ENCODE measurements at places on chromosomes 5 and 9.
A peak's percentile ranks its signal among the peaks of the same experiment; 100 is the strongest.

DNA sequence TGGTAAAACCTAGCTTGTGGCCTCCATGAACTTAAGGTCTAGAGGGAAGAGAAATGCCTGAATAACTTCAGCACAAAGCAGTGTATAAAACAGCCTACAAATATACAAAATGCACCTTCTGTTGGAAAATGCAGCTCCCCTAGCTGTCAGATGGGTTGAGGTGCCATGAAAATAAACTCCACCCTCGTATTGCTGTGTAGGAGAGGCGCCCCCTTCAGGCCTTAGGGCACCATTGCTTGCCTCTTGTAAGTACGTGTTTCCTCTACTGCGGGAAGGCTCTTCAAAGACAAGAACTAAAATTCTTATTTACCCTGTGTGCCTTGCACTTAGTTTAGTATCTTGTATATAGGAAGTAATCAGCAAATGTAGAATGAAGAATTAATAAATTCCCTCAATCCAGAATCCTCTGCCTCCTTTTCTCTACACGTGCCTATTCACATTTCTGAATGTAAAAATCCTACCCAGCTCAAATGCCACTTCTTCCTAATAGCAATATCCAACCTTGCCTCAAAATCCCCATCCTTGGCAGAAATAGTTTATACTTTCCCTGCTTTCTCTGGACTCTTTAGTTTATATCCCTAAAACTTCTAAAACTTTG is 393.7 kb upstream of the PDE4D start:
- peak; percentile 82 for DNase-seq

DNA sequence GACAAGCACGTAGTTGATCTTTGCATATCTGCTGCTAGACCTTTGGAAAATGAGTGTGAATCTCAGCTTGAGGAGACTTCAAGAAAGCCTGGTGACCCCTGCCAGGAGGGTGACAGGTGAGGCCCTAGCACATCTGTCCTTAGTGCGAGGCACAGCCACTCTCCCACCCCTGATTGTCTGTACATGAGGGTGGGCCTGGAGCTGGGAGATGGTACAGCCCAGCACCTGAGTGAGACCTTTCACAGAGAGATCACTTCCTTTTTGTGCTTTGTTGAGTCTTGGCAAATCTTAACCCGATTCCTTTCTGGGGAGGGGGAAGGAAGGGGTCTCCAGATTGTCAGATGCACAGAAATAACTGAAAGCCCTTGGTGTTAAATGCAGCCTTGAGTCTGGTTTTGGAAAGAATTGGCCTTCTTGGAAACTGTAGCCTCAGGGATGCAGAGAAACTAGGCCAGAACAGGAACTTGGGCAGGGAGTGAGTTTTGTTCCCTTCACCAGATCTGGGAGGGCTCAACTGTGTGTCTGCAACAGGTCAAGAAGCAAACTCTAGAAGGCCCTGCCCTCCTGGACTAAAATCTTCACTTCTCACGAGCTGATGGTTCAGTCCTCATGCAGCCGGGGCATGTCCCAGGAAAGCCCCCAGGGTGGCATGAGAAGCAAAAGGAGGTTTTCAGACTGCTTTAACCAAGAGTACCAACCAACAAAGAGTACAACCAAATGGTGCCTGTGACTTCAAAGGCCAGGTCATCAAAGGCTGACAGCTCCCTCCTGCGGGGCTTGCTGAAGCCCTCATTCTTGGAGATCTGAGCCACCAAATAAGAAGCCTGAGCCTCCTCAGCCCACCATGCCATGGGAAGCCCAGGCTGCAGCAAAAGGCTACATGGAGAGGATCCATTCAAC is 20.8 kb upstream of the SEMA4D start:
- DNase-seq = no peak

DNA sequence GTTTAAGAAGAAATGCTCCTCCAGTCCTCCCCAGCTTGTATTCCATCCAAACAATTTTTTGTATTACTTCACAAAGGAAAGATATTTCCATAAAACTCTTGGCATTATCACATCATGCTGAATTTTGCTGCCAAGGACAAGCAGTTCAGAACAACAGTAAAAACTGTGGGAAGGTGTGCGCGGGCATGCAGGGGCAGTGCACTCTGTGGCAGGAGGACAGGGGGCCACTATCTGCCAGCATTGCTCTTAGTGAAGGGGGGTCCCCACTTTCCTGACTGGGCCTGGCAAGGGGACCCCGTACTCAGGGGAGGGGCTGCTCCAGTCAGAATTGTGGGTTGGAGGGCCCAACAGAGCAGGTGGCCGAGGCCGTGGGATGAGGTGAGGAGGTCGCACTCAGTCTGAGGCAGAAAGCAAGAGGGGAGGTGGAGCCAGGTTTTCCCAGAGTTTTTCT is 32.8 kb downstream of the ANGPTL2 start:
- no peak for DNase-seq

DNA sequence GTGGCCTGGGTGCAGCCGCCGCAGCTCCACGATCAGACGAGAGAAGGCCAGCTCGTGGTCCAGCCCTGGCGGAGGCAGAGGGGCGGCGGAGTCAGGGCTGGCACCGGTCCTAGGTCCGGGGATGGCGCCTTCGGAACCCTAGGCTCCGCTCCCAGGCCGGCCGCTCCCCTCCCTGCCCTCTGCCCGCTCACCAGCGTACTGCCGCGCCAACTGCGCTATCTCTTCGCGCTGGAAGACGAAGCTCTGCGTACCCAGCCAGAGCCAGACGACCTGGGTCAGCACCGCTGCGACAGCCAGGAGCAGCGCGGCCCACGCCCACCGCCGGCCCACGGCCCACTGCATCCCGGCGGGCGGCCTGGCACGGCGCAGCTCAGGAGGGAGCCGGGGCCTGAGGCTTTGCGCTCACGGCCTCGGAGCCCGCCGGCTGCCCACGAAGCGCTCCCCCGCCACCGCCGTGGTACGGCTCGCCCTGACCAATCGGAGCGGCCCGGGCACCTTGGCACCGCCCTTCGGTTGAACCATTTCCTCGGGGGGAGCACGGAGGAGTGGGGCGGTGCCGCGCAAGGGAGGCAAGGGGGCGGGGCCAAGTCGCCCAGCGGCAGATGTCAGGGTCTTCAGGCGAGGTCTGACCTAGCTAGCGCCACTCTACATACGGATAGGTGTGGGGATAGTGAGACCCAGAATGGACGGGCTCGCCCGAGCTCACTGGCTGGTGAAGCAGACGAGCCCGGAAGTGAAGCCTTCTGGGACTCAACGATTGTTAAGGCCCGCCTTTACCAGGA is at the start of gene SIGMAR1:
SIGMAR1 (minus strand) TSS at position 432 of the 782 bp plus-strand sequence; CDS start at position 342, 90 bp downstream.
- peak; percentile 96 for DNase-seq

DNA sequence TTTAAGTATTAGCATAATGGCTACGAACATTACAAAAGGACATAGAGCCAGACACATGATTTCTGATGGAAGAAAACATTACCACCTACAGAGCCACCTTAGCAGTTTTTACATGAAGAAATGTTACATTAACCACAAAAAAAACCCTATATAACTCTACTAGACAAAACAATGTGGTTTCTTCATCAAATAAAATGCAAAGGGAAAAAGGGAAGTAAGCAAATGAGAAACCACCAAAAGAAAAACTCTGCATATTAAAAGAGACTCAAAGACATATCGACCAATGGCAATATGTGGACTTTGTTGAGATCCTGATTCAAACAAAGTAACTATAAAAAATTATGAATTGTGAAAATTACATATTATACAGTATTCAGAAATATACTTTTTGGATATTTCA is 132.7 kb downstream of the TSSK1B start:
- DNase-seq = no peak

DNA sequence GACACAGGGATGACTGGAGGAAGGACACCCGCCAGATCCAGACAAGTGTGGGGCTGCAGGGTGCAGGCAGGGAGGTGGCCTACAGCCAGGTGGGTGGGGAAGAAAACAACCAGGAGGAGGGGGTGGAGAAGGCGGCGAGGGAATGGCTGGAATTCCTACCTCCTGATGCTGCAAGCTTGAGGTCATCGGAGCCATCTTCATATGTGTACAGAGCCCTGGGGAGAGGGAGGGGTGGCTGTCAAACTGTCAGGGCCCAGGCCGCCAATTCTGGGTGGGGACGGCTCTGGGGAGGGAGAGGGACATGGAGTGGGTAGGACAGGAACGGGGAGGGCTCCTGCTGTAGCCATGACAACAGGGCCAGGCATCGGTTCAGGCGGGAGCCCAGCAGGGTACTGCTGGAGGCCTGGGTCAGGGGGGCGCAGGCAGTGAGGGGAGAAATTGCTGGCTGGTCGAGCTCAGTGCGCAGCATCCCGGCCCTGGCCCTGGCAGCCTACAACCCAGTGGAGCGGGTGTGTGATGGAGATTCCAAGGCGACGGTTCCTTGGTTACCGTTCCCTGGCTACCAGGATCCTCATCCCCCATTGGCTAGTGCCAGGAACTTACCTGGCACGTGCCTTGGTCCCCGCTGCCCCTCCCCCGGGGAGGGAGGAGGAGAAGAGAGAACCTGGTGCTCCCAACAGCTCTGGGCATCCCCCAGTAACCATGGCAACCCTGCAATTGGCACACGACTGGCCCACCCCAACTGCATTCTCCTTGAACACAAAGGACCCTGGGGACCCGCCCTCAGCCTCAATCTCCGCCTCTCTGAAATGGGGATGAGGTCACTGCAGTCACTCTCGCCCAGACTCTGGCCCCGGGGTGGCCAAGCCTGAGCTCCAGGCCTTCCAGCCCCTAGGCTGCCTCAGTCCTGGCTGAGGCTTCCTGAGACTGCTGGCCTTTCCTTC is 4.5 kb downstream of the DBN1 start:
- DNase-seq = no peak

GRCh38 chr5:168114444-168115017 is 176.9 kb upstream of the WWC1 start:
- peak; percentile 93 for DNase-seq

DNA sequence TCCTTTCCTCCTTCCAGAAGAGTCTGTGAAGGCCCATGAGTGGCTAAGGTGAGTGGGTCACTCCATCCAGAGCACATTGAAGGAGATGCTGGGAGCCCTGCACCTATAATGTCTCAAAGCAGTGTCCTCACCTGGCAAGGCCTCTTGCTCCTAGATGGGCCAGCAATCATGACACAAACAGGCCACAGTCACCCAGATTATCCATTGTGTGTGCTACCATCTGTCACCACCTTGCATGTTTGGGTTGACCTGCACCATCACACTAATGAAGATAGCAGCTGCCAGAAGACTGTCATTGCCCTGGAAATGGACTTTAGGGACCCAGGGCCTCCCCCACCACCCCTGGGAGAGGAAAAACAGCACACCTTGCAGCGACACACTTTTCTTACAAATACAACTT is 69.6 kb downstream of the GABBR2 start:
- no peak for DNase-seq

GRCh38 chr9:22049411-22049810 is 40.3 kb upstream of the CDKN2B start:
- DNase-seq = no peak

- peak; percentile 37 for DNase-seq
These were observed 1.7 kb downstream of the ADRA1B start for GRCh38 chr5:159917994-159918393.

DNA sequence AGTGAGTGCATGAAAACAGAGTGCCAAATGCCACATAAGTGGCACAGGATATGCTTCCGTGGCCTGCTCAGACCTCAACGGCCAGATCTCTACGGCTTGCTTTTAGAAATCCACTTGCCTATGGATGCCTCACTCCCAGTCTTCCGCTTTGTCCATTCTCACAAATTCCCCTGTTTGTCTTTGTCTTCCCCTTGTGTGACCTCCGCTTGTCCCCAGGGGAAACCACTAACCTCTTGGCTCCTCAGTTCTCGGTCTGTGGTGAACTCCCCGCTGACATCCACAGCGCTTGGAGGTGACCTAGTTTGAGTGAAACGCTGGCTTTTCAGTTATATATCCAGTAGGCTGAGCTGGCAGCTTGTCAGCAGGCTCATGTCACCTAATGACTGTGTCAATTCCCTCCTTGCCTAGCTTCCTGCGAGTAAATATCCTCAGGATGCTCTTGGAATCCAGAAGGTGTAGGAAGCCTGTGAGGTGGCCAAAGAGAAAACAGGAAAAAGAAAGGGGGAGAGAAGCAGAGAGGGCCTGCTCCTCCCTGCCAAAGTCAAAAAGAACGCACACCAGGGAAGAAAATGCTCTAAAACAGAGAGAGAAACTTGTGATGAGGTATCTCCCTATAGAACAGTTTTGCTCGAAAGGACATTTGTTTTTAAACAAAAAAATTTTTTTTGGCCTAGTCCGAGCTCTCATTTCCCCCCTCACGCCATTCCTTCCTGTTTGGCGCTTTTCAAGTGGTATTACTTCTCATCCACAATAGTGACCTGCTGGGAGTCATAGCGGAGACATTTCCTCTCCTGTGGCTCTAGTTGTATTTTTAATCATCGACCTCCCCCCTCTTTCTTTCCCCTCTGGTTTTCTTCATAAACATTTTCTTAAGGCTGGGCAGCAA is 101.6 kb upstream of the SPRY4 start:
- DNase-seq = peak; percentile 51

- DNase-seq = no peak
These were observed 71.8 kb downstream of the ANGPTL2 start for GRCh38 chr9:127050591-127051001.

- DNase-seq = no peak
These were observed 379.5 kb downstream of the TMEM232 start for GRCh38 chr5:110346893-110347358.

DNA sequence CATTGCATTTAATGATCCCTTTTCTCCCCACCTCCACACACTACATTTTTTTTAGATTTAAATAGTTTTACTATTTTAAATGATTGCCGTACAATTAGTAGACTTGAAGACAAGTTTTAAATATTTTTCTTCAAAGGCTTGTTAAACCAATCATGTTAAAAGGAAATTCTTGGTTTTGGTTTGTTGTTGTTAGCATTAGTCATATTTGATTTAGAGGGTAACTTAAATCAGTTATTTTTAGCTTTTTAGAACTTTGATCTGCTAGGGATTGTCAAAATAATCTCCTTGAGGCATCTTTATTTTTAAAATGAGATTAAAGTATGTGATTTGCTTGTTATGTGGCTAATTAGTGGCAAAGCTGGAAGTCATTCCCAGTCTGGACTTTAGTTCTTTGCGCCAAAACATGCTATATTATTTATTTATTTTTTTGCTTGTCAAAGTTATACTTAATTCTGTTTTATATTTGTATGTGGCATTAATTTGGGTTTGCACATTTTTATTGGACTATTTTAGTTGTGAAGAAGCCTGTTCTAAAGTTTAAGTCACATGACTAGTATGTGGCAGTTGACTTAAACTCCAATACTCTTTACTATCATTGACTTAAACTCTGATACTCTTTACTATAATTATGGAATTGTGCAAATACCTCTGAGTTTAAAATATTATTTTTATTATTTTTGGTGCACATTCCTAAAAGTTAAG is 14.7 kb downstream of the ITGA1 start:
- no peak for DNase-seq

DNA sequence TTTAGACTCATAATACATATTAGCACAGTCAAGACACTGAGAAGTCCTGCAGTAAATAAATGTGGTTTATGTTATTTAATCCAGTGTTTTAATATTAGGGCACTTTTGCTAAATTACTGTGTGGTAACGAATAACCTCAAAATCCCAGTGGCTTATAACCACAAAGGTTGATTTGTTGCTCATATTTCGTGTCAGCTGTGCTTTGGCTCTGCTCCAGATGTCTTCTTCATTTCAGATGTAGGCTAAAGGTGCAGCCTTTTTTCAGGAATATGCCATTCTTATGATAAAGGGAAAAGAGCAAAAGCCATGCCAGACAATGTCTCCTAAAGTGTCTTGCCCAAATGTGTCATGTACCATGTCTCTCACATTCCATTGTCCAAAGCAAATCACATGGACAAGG is 144.8 kb downstream of the BRINP1 start:
- no peak for DNase-seq

- DNase-seq = no peak
These were observed 27.0 kb upstream of the ZNF622 start for GRCh38 chr5:16492398-16493140.

Data from islet precursor cell (in vitro differentiated cells).